BE2C (cell line): ENCODE measurements at places on chromosomes 5 and 9.

DNA sequence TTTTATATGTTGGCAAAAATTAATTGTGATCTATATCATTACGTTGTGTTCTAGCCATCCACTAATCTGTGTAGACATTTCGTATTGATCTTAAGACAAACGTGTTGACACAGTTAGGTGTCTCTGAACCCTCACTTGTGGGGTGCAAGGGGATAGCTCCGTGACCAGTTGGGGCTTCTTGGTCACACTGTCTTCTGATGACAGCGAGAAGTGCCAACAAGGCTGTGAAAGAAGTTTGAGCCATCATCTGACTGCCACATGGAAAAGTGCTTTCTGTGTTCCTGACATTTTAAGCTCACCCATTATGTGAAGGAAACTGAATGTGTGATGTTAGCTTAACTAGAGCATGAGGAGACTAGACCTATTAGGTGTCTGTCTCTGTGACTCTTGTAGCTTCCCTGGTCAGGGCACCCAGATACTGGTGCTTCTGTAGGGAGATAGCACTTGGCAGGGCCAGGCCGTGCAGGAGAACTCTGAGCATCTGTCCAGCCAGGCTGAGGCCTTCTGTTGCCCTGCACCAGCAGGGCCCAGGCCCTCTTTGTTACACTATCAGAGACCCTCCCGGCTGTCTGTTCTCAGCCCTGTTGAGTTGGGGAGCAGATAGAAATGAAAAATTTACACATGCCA lies 52.8 kb upstream of the PHF2 start:
- DNase-seq = no peak

- no peak for DNase-seq
Observed at GRCh38 chr5:68248896-68249295, 33.3 kb downstream of the PIK3R1 start.

- no peak for DNase-seq
Observed at GRCh38 chr9:116358251-116358650, 204.7 kb downstream of the PAPPA start.

DNA sequence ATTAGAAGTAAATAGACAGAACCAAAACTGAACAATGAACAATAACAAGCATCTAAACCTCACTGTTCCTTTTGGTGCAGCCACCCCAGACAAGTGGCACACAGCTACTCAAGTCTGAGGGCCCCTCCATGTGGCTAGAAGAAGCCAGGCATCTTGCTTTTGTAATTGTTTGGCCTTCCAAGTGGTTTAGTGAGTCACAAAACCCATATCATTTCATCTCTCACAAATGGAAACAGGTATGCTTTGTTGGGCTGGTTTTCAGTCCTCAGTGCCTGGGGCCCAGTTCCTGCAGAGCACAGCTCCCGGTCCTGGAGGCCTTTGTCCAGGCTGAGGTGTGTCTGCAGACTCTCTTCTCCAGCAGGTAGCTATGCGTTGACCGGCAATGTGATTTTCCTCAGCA lies 16.7 kb downstream of the PRLR start:
- DNase-seq = no peak

DNA sequence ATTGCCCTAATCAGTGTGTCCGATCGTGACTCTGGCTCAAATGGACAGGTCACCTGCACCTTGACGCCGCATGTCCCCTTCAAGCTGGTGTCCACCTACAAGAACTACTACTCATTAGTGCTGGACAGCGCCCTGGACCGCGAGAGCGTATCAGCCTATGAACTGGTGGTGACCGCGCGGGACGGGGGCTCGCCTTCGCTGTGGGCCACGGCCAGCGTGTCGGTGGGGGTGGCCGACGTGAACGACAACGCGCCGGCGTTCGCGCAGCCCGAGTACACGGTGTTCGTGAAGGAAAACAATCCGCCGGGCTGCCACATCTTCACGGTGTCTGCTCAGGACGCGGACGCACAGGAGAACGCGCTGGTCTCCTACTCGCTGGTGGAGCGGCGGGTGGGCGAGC lies 1.4 kb downstream of the PCDHA13 start:
- no peak for DNase-seq

GRCh38 chr9:29209748-29210291 lies 1636.5 kb upstream of the C9orf72 start:
- no peak for DNase-seq

GRCh38 chr9:73565833-73566465 lies 414.3 kb downstream of the ANXA1 start:
- DNase-seq = no peak

DNA sequence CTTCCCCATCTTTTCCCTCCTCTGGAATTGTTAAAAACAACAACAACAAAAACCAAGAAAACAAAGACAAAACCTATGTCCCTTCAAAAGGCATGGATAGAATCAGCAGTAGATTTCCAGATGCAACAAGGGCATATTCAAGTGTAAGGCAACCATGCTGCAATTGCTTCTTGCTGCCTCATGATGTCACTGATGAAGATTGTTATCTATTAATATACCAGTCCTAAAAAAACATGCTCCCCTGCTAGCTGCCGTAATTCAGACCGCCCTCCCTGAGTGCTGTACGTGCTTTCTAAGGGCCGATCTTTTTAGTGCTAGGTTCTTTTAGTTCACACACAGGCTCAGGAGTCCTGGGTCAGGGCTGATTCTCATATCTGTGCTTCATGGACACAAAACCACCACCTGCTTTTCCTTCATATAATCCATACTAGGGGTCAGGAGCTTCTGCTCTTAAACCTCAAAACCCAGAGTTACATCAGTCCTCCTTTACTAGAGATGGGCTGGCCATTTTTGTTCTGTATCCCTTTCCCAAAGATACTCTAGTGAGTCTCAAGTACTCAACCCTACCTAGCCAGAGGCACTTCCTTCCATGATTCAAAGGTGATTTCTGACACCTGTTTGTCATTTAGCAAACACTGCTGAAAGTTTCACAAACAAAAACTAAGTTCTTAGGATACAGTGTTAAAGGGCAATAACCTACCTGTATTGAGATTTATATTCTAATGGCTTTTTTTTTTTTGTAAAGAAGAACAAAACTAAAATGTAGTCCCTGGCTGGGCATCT lies 82.1 kb downstream of the GIN1 start:
- DNase-seq = no peak
